T follicular helper cell (primary cell): ENCODE measurements at places on chromosomes 6 and 20.

GRCh38 chr6:73636048-73636447 is 17.7 kb downstream of the SLC17A5 start:
- no peak for DNase-seq

GRCh38 chr6:26224940-26225847 is 138.0 kb downstream of the HFE start:
- DNase-seq, result no peak

GRCh38 chr6:34723203-34723602 is 26.6 kb upstream of the ILRUN start:
- DNase-seq, result no peak

DNA sequence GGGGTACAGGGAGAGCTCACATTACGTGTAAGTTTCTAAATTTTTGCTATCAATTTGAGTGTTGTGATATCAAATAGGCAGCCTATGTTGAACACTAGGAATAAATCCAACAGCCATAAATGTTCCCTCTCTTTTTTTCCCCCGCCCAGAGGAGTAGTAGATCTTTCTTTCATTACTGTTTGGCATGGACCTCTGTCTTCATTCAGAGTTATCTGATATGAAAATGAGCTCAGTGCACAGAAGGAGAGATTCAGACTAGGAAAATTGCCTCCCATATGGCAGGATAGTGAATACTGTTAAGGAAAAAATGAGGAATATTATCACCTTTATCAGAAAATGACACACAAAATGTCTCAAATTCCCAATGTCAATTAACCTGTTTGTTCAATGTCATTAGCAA is 110.0 kb upstream of the EYS start:
- DNase-seq, result no peak

- no peak for DNase-seq
Observed at GRCh38 chr6:124622351-124622750, 339.9 kb upstream of the RNF217 start.

GRCh38 chr6:72972579-72972978 is 252.7 kb downstream of the KHDC1L start:
- DNase-seq, result no peak

DNA sequence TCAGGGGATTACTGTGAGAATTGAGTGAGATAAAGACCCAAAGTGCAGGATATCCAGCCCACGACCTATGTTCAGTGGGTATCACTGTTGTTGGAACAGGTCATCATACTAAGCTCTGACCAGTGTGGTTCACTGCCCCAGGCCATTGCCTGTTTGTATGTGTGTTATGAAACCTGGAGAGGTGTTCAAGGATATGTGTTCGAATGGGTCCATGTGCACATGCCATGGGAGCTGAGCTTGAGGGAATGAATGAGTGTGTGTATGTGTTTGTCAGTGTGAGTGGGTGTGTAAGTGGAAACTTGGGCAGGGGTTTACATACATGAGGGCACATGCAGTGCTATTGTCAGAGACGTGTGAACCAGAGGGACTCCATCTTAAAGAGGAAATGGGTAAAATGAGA is 17.7 kb upstream of the AHCY start:
- DNase-seq, result no peak

- no peak for DNase-seq
Observed at GRCh38 chr20:1816384-1817381, 78.5 kb upstream of the SIRPA start.

GRCh38 chr6:22764496-22764895 is 195.1 kb downstream of the HDGFL1 start:
- DNase-seq, result no peak

- no peak for DNase-seq
Observed at GRCh38 chr6:29466241-29466640, 9.3 kb downstream of the OR2H1 start.

DNA sequence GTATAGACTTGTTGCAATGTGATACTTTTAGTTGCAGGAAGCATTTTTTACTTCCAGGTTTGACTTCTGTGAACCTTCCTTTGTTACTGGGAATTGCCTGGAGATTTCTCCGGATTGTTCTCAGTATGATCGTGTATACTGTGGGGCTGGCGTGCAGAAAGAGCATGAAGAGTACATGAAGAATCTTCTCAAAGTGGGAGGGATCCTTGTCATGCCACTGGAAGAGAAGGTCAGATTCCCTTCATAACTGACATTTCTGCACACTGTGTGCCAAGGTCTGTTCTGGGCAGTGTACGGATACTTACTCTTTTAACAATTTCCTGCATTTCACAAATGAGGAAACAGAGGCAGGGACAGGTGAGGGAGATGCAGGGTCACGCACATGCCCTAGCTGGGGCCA is 9.7 kb downstream of the PCMTD2 start:
- DNase-seq, result no peak

- no peak for DNase-seq
Observed at GRCh38 chr6:148535381-148535780, 192.7 kb downstream of the SASH1 start.

DNA sequence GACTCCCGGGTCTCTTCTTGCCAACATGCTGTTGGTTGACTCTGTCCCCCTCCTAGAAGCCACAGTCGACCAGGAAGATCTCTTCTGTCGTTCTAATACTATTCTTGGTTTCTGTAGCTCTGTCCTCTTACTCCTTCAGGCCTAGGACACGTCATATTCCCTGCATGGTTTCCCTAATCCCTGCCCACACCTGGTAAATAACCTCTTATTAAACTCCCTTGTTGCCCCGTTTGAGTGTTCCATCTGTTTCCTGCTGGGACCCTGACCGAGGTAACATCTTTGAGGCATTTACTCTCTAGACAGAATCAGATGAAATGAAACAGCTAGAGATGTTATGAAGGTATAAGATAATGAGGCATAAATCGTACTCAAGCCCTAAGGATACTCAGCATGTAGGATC is 68.1 kb downstream of the PLCB4 start:
- DNase-seq, result no peak

GRCh38 chr20:54167909-54168872 is 5.6 kb downstream of the CYP24A1 start:
- no peak for DNase-seq

- no peak for DNase-seq
Observed at GRCh38 chr6:150992262-150992661, 126.8 kb downstream of the MTHFD1L start.

DNA sequence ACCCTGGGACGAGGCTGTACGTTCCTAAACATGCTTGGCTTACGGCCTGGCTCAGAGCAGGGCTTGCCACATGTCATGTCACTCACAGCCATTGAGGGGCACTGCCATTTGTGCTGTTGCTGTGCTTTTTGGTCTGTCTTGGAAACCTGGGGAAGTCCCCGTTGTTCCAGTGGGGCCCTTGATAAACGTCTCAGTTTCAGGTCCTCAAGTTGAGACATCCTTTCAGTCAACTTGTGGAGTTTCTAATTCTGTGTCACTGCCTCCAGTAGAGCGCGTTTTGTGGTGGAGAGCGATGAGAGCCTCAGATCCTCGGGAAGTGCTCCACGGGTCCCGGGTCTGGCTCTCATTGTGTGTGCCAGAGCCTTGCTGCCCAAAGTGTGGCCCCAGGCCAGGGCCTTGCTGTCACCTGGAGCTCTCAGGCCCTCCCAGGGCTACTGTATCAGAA is 43.0 kb upstream of the CCR6 start:
- peak; percentile 51 for DNase-seq

GRCh38 chr6:56036916-56037600 is 161.7 kb upstream of the BMP5 start:
- DNase-seq, result no peak

DNA sequence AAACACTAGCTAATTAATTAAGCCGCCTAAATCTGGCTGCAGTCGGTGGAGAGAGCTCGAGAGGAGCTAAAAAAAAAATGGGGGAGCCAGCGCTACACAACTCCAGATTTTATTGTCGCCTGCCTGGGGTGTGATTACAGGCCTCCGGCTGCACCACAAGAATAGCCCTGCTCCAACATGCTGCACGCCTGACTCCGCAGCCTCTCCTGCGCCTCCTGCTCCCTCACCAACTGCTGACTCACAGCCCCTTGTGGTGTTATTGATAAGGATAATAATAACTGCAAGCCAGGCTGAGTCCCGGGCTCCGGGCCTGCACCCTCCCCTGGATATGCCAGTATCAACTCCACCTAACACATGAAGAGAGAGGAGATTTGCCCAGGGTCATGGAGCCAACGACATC is 16.8 kb downstream of the SIRPA start:
- DNase-seq, result no peak

DNA sequence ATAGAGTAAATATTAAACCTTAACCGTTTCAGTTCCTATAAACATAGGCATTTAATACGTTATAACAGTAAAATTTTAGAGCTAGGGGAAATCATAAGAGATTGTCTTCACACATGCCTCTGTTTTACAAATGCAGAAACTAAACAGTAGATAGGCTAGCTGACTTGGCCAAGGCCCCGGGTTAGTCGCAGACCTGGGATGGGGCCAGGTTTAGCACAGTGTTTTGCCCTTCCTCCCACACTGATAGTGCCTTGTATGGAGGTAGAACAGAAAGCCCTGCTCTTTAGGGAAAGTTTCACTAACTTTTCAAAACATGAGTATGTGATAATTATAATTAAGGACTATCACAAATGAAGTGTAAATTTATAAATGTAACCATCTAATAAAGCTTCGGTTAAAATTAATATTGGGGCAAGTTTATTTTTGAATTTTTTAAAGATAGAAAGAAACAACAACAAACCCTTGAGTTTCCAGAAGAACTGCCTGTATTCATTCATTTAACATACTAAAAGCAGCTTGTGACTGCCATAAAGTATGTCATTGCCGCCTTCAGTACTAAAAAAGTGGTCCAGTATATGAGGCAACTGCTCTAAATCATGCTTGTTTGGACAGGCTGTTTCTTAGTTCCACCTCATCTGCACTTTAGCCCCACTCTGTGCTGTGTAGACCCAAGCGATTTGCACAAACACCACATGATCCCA is 62.5 kb upstream of the LOC128125822 start:
- no peak for DNase-seq

GRCh38 chr6:33273924-33274902 is 2.3 kb downstream of the RPS18 start:
- DNase-seq, result no peak

GRCh38 chr6:11989386-11989785 is 22.7 kb upstream of the HIVEP1 start:
- no peak for DNase-seq

DNA sequence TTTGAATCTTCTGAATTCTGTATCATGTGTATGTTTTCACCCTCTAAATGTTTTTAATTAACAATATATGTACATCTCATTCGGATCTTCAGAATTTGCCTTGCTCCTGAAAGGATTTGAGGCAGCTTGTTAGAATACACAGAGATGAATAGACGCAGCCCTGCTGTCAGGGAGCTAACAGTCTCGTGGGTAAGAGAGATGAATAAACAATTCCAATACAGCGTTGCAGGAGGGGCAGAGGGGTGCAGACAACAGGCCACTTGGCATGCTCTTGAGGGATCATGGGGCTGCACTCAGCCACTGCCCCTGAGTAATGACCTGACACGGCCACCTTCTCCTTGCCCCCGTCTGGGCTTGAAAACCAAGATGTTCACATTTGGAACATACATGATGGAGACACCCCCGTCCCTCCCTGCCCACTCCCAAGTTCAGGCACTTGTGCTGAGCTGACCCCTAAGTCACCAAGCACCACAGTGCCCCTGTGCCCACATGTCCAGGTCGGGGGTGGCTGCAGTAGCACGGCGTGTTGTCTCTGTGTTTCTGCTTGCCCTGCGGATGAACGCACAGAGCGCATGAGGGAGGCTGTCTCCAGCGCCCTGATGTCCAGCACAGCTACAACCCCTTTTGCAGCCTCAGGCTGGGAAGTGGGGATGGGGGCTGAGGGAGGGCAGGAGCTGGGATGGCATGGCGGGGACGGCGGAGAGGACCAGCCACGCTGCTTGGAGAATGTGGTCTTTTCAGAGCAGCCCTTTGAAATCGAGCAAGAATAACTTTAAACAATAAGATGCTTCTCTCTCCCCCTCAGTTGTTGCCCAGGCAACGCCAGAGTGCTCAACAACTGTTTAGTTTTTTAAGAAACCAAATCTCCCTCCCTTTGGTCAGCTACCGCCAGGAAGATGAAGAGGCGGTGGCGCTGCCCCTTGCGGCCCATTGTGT is 33.0 kb upstream of the CDH22 start:
- no peak for DNase-seq

- no peak for DNase-seq
Observed at GRCh38 chr6:52155791-52156576, 30.2 kb upstream of the IL17A start.

- no peak for DNase-seq
Observed at GRCh38 chr6:132795461-132795860, 3.0 kb downstream of the SLC18B1 start.

DNA sequence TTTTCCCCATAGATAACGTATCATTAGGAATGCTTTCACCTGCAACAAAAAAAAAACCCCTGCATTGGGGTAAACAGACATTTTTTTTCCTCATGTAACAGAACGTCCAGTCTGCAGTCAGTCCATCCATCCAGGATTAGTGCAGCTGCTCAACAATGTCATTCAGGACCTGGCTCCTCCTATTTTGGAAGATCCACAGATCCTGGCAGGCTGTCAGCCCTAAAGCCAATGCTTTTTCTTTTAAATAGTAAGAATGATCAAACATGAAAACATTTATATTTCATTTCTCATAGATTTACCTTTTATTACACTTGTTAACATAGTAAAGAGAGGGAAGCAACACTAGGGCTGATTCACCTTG is 116.5 kb upstream of the CCDC28A start:
- DNase-seq, result no peak

GRCh38 chr6:5672581-5673011 is 334.1 kb downstream of the NRN1 start:
- no peak for DNase-seq
